NCI-H2029 treated with DMSO at 0.1 percent for 48 hours (cell line): ENCODE measurements at places on chromosomes 5 and 9.

- no peak for DNase-seq
Observed at GRCh38 chr5:14068136-14068535, 75.0 kb upstream of the TRIO start.

GRCh38 chr5:126358525-126358924, 64.7 kb upstream of the GRAMD2B start:
- DNase-seq = no peak

GRCh38 chr5:160033546-160034252, 24.8 kb downstream of the TTC1 start:
- DNase-seq = no peak

DNA sequence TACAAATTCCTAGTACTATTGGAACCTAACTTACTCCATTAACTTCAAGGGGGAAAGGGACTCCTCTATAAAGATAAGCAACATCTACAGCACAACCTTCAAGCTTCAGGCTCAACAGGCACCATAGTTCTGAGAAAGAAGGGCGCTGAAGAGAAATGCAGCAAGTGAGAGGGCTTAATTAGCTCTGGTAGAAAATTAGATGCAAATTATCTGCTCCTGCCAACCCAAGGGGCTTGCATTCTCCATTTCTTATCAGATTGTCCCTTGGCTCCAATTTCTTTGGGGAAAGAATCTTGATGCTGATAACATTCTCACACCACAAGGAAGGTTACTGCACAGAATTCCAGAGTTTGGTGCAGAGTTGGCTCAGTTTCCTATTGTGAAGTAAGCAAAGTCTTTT, 214.6 kb downstream of the GABRG2 start:
- no peak for DNase-seq

GRCh38 chr5:2879701-2880100, 128.2 kb upstream of the IRX2 start:
- no peak for DNase-seq

DNA sequence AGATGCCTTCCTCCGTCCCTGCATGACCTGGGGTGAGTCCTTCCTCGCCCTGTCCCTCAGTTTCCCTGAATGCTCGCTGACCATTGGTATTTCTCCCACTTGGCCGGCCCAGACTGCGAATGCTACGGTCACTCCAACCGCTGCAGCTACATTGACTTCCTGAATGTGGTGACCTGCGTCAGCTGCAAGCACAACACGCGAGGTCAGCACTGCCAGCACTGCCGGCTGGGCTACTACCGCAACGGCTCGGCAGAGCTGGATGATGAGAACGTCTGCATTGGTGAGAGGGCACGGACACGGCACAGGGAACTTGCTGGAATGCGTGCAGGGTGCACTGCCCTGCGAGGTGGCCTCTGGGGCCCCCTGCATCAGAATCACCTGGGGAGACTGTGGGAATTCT, 77.1 kb downstream of the NTNG2 start:
- DNase-seq = no peak

- peak; percentile 59 for DNase-seq
Observed at GRCh38 chr9:35341585-35341984, 148.3 kb upstream of the RUSC2 start.

GRCh38 chr9:33697171-33697570, 98.2 kb upstream of the PRSS3 start:
- no peak for DNase-seq

GRCh38 chr9:117574099-117574498, 130.1 kb upstream of the TLR4 start:
- DNase-seq = no peak

- DNase-seq = no peak
Observed at GRCh38 chr9:115680231-115680630, 473.4 kb upstream of the PAPPA start.

DNA sequence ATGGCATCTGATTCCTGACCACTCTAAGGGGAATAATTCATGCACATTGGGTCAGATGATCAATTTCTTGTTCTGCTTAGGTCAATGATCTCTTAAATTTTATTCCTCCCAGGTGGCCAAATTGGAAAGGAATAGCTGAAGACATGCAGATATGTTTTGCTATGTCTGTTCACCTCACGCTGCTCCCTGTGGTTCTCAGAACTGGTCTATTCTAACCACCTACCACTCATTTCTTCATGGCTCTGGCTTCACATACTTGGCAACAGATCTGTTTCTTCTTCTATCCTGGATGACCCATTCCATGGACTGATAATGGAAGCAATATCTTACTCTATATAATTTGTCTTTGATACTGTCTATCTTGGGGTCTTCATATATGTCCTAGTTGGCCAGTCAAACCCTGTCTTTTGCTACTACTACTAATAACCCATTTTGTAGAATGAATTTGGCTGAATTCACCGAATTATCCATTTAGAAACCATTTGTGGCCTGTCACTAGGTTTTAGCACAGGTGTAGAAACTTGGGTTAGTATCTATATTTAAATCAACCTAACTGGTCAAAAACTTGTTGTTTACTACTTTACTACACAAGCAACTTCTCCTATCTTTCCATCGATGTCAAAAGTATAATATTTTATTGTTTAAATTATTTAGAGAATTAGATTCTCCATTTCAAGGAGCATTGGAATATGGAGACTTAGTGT, 650.9 kb downstream of the TLE4 start:
- DNase-seq = no peak

DNA sequence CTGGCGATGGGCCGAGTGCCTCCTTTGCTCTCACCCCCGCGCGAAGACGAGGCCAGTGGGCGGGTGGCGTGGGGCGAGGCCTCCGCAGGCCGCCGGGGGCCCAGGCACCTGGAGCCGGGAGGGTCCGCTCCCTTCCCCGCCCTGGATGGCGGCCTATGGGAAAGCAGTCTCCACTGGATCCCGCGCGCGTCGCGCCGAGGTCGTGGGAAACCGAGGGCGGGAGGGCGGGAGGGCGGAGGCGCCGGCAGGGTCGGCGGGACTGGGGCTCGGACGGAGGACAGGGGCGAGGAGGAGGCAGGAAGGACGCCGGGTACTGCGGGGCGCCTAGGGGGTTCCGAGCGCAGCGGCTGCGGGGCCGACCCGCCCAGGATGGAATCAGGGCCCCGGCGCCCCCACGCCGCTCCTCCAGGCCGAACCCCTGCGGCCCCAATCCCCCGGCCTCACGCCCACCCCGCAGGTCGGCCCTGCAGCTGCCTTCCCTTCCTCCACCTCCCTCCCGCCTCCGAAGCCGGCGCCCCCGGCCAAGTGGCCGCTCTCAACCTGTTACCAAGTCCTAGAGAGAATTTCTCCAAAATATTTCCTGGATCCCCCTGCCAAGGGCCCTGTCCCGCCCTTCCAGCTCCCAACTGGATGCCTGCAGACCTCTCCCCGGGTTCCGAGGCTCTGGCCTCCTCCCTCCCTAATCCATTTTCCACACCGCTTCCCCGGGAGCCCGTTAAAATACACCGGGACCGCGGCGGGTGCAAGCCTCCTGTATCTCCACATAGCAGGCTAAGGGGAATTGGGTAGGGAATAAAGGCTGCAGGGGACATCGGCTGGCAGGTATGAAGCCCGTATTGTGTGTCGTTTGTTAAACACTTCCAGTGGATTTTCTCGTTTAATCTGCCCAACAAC, 146.3 kb downstream of the ERCC6L2 start:
- DNase-seq = no peak

GRCh38 chr5:168193493-168194250, 97.8 kb upstream of the WWC1 start:
- no peak for DNase-seq

DNA sequence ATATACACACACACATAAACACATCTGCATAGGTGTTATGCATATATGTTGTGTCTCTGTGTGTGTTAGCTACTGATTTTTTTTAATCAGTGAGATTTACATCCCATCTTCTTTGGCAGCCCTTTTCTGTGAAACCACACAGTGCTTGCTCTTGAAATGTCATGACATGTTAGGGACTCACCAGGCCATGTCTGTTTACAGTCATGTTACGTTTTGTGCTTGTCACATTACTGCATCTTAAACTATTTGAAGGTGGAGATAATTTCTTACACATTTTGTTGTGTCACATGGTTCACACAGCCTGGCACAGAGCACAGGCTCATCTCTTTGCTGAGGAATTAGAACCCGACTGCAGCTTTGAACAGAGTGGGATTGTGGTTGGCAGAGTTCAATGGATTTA, 364.4 kb upstream of the RIOK2 start:
- DNase-seq = no peak

DNA sequence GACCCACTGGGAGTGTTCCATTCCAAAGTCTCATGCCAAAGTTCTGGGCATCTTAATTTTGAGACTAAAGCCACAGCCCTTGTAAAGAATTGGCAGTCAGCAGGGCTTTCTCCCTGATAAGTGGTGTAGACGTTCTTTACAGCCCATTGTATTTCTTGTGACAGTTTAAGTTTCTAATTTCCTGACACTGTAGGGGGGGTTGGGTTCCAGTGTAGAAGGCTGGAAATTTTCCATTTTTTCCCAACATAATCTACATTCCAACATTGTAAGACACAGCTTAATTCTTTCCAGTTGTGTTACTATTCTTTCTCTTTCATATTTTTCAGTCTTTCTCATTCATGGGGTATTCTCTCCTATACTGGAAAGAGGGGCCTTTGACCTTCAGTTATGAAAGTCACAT, 121.1 kb downstream of the FBXL7 start:
- no peak for DNase-seq

DNA sequence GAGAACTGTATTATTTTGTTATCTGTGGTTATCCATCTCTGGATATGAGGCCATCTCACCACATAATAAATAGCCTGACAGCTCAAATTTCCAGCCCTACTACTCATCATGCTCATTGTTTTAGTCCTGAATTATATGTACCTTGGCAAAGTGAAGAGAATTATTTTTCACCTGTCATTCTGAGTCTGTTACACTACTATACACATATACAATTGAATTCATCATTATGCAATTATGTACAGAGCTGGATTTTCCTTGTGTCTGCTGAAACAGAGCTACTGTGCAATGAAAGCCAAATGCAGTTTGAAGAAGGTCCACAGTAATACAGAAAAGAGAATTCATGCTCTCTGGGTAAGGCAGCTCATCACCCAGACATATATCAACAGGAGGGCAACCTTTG, 28.5 kb downstream of the ESM1 start:
- peak; percentile 25 for DNase-seq

DNA sequence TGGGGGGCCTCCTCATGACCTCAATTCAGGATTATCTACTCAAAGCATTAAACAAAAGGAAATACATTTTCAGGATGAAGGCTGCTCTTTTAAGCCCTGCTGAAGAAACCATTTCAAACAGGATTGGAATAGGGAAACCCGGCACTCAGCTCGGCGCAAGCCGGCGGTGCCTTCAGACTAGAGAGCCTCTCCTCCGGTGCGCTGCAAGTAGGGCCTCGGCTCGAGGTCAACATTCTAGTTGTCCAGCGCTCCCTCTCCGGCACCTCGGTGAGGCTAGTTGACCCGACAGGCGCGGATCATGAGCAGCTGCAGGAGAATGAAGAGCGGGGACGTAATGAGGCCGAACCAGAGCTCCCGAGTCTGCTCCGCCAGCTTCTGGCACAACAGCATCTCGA, 720 bp downstream of the TMEM203 start:
- DNase-seq = no peak

DNA sequence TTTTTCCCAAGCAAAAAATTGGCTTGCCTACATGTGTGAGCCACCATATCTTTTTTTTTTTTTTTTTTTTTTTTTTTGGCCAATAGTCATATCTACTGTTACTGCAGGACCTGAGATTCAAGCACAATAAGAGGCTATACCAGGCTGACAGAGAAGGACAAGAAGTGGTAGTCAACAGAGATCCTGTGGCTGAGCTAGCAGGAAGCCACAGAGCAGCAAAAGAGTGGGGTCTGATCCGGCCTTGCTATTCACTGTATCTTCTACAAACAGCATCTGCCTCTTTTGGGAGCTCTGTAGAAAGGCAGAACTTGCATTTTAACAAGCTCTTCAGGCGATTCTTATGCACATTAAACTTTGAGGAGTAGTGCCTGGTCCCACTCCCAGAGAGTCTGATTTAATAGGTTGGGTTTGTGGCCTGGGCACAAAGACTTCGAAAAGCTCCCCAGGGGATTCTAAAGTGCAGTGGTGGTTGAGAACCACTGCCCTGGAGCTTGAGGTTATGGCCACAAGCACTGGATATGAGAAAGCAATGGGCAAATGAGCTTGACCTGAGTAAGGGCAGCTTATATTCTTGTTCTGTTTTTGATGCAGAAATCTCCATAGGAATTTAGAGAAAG, 162.8 kb downstream of the PIK3R1 start:
- DNase-seq = no peak

DNA sequence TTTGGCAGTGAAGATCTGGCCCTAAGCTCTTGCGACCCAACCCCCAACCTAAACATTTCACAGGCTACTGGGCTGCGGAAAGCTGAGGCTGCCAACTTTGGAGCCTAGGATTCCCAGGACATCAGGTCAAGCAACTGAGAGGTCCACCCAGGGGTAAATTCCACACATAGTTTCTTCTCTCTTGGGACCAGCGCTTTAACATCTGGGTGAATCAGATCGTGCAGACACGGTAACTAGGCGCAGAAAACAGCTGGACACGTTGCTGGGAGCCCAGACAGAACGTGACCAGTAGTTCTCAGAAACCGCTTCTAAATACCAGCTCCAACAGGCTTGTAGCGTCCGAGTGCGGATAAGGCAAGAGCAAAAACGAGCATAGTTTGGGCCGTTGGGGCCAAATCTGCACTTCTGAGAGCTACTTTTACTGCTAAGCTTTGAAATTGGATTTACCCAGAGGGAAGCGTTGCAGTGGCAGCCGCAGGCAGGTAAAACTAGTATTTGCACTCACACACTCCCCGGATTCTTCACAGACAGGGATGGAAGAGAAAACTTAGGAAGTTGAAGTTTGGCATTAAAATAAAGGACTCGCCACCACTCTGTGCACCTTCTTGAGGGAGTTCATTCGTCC, 11.8 kb downstream of the ITGA1 start:
- no peak for DNase-seq

DNA sequence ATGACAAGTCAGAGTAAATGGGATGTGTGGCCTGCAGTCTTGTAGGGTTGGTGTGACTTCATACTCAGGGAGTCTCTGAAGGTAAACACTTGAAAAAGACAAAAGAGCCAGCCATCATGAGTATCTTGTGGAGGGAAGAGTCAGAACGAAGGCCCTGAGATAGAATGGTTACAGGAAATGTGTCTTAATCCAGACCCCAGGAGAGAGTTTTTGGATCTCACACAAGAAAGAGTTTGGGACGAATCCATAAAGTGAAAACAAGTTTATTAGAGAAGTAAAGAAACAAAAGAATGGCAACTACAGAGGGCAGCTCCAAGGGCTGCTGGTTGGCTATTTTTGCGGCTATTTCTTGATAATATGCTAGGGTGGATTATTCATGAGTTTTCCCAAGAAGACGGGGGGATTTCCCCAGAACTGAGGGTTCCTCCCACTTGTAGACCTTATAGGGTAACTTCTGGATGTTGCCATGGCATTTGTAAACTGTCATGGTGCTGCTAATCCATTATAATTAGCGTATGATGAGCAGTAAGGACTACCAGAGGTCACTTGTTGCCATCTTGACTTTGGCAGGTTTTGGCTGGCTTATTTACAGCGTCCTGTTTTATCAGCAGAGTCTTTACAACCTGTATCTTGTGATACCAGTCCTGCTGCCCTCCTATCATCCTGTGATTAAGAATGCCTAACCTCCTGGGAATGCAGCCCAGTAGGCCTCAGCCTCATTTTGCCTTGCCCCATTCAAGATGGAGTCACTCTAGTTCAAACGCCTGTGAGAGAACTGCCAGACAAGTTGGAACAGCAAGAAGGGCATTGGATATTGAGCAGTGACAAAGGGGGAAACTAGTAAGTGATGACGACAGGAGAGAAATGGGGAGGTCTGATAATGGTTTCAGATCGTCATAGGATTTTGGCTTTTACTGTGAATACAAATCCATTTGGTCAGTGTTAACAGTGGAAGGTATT, 34.0 kb downstream of the MTRR start:
- no peak for DNase-seq
